COR-L47 (cell line): ENCODE measurements at places on chromosomes 1 and 21.

DNA sequence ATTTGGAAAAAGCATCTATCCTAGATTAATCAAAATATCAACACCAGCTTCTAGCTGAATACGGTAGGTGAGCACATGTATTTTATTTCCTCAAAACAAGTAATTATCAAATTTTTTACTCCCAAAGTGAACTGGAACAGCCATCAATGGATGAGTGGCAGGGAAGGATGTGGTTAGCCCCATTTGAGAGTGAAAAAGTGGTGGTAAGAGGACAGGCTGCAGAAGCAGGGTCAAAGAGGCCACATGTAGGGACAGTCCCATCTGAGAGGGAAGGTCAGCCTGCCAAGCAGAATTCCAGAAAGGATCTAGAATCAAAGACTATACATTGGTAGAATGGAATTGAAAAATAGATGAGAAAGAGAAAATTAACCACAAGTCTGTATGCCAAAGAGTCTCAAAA is 163.8 kb downstream of the SMYD3 start:
- no peak for DNase-seq

GRCh38 chr1:23779826-23780371 is 1.7 kb downstream of the PITHD1 start:
- DNase-seq = no peak

- no peak for DNase-seq
These were observed 4.4 kb downstream of the ST7L start for GRCh38 chr1:112614460-112615065.

GRCh38 chr1:209749205-209749604 is 6.6 kb upstream of the TRAF3IP3 start:
- DNase-seq = no peak

DNA sequence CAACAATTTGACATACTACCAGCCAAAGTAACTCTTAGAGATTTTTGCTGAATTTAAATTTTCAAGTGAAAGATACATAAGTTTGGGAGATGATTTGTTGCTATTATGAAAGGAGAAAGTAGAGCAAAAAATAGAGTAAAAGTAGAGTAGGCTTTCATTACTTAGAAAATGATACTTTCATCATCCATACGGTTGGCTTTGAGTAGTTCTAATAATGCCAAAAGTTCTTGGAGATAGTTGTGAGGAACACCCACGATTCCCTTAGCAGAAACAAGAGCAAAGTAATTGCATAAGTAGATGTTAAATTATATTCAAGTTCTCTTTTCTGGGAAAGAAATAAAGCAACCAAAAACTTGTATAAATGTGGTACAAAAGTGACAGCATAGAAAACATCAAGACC is 95.0 kb upstream of the VAV3 start:
- DNase-seq = no peak

DNA sequence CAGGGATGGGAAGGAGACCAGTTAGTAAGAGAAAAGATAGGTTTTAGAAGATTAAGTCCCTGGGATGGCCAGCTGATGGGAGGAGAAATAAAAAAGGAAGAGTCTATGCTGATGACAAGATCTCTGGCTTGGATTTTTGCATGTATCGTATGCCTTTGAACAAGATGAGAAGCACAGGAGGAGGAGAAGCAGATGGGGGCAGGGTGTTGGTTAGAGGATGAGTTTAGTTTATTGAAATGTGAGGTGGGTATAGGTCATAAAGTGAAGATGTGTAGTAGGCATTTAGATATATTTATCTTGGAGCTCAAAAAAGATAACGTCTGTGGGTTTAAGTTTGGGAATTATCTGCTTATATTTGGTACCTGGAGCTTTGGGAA is 1.4 kb downstream of the TIPRL start:
- DNase-seq = no peak

DNA sequence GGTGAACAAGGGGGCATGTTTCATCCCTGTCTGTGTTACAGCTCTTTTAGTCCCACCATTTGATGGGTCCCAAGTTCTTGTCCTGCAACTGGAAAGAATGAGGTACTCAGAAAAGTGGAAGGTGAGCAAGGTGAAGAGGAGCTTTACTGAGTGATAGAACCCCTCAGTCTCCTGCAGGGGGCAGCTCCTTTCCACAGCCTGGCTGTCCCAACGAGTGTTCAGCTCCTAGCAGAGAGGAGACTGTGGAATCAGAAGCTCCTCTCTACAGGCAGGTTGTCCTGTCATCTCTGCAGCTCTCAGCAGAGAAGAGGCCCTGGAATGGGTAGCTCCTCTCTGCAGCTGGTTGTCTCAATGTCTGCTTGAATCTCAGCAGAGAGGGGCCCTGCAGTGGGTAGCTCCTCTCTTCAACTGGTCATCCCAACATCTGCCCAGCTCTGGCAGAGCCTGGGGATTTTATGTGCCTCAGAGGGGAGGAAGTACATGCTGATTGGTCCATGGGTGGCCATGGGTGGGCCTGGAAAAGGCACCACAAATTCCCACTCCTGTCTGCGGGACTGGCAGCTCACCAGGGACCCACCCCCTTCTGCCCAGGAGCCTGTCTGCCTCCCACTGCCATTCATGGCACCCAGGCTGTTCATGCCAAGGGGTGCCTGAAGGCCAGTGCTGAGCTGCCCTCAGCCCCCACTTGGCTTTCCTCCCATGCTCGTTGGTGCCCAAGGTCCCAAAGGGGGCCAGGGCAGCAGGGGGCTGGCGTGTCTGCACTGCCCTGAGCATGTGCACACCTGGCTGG is 25.7 kb downstream of the LDLRAD1 start:
- DNase-seq = no peak

- no peak for DNase-seq
These were observed 17.2 kb downstream of the PTAFR start for GRCh38 chr1:28159243-28159642.

GRCh38 chr1:231279683-231280082 is 38.7 kb downstream of the GNPAT start:
- DNase-seq = no peak

GRCh38 chr1:62138029-62138428 is 56.6 kb upstream of the L1TD1 start:
- no peak for DNase-seq

DNA sequence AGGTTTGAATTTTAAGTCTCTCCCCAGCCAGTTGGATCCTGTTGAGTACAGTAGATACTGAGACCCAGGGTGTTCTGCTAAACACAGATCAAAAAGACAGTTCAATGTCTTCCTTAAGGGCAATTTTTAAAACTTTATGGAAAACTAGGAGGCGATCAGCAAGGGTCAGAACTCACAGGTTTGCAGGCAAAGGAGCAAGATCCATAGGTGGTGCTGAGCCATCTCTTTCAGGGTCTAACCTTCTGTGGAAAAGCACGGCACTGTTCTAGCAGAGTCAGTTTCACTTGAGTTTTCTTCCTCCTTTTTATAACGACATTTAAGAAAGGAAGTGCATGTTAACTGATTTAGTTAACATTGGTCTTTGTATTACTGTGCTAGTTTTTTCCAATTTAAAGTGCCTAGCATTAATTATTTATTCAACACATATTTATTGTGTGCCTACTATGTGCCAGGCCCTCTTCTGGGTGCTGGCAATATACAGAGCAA is at the start of gene CD84:
Gene CD84 (minus strand): TSS at position 281 of the 486 bp plus-strand sequence. CDS start 59 bp downstream, at position 222.
- DNase-seq = no peak

- DNase-seq = no peak
These were observed 20.7 kb upstream of the ATP1A1 start for GRCh38 chr1:116352349-116352813.
